ENCODE measurements at places on chromosomes 3 and 15.

DNA sequence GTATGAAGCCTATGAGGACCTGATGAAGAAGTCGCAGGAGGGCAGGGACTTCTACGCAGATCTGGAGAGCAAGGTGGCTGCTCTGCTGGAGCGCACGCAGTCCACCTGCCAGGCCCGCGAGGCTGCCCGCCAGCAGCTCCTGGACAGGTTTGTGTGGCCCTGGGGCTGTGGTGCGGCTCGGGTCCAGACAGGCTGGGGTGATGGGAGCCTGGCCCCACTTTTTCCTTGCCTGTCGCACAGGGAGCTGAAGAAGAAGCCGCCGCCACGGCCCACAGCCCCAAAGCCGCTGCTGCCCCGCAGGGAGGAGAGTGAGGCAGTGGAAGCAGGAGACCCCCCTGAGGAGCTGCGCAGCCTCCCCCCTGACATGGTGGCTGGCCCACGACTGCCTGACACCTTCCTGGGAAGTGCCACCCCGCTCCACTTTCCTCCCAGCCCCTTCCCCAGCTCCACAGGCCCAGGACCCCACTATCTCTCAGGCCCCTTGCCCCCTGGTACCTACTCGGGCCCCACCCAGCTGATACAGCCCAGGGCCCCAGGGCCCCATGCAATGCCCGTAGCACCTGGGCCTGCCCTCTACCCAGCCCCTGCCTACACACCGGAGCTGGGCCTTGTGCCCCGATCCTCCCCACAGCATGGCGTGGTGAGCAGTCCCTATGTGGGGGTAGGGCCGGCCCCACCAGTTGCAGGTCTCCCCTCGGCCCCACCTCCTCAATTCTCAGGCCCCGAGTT is 29.0 kb downstream of the PTPN23 start:
- DNase-seq = no peak

- DNase-seq = no peak
Measured at GRCh38 chr3:63279005-63279841, 1.1 kb downstream of the SYNPR start.

DNA sequence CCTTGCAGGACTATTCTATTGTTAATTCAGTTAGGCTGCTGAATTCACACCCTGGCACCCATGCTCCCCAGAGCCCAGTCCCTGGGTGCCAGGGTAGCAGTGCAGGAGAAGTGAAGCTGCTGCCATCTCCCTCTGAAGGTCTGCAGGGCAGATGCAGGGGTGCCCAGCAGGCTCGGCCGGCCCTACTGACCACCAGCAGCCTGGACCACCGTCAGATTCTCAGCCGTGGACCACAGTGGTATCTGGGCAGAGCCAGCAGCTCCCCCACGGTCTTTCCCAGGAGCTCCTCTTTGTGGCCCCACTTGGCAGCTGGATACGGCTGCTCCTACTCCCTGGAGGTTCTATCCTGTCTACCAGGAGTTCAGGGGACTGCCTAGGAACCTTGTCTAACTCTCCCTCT is 46.8 kb downstream of the ALDH1L1 start:
- DNase-seq = no peak

DNA sequence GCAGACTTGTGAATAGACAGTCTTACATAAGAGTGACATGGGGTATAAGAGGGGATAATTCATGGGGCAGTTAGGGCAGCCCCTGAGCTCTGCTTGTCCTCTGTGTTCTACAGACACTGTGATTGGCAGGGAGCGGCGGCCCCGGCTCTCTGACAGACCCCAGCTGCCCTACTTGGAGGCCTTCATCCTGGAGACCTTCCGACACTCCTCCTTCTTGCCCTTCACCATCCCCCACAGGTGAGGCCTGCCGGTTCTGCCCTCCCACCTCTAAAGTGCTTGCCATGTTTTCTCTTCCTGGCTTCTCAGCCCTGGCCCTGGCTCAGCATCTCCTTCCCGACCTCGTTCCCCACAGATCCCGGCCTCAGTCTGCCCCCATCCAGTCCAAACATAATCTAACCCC is 3.4 kb downstream of the CYP1A2 start:
- no peak for DNase-seq

- no peak for DNase-seq
Measured at GRCh38 chr15:88716543-88717381, 77.9 kb downstream of the ISG20 start.

- DNase-seq = no peak
Measured at GRCh38 chr3:37224879-37225278, 50.5 kb upstream of the LRRFIP2 start.

DNA sequence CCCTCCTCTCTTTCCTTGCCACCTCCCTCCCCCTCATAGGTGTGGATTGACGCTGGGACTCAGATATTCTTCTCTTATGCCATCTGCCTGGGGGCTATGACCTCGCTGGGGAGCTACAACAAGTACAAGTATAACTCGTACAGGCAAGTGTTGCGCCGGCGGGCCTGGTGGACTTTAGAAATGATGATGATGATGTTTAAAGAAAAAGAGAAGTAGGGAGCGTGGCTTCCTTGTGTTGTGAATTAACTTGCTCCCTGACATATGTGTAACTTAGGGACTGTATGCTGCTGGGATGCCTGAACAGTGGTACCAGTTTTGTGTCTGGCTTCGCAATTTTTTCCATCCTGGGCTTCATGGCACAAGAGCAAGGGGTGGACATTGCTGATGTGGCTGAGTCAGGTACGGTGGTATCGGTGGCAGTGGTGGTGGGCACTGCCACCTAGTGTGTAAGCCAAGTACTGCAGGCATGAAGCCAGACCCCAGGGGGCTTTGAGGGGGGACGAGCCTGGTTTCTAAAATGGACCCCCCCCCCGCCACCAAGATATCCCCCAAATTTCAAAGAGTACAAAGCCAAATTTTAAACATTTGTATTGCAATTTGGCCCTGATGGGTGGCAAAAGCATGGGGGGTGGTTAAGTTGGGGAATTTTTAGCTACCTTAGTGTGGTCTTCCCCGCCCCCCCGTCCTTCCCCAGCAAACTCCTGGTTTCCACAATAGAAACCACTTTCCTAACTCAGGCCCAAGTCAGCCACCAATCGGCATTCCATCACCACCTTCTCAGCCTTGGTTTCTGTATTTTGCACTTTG is 65.6 kb downstream of the SLC6A6 start:
- DNase-seq = peak; percentile 29

GRCh38 chr3:14438262-14438661 is 35.9 kb downstream of the SLC6A6 start:
- no peak for DNase-seq

- DNase-seq = no peak
Measured at GRCh38 chr15:56929933-56930332, 11.5 kb downstream of the TCF12 start.

DNA sequence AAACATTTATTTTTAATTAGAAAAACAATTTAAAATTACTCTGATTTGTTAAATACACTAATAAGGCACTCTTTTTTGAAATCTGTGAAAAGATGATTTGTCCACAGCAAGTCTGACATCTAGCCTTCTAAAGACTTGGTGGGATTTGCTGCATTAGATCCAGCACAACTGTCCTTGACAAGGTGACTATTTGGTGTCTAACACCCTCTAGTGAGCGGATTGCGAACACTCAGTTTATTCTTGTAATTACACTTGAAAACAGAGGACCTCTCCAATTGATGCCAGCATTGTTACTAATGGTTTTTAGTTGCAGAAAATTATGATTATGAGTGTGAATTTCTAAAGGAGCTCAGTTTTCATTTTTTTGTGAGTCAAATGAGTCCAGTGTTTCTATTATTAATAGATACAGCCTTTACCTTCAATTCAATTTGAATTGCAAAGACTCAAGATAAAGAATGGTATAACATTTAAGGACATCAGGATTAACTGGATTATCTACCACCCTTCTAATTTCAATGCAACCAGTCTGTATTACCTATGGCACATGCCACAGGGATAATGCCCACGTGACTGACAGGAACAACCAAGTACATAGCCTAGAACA is 29.7 kb upstream of the STRIT1 start:
- DNase-seq = no peak

GRCh38 chr15:59557581-59557980 is 54.0 kb upstream of the GCNT3 start:
- DNase-seq = no peak

DNA sequence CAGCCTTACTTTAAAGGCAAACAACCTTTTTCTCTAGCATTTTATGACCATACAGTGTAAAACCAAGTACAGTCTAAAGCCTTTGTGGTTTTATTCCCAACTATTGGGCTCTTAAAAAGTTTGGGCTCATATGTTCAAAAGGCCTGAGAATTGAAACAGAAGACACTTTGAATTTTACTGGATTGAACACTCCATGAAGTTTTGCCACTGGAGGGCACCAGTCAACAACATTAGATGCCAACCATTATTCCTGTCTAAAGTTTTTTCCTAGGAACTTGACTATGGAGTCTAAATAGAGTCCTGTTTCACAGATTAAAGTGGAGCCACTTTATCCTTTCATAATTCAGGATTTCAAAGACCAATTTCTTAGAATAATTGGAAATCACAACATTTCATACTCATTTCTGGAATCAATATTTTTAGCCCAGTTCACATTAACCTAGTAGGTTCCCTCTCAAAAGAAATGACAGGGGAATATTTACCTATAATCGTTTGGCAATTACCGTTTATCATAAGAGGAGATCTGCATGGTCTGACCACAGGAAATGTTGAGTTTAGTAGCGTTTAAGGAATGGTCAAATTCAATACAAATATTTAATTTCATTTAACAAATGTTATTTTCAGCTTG is 244.1 kb upstream of the PDZRN3 start:
- no peak for DNase-seq

DNA sequence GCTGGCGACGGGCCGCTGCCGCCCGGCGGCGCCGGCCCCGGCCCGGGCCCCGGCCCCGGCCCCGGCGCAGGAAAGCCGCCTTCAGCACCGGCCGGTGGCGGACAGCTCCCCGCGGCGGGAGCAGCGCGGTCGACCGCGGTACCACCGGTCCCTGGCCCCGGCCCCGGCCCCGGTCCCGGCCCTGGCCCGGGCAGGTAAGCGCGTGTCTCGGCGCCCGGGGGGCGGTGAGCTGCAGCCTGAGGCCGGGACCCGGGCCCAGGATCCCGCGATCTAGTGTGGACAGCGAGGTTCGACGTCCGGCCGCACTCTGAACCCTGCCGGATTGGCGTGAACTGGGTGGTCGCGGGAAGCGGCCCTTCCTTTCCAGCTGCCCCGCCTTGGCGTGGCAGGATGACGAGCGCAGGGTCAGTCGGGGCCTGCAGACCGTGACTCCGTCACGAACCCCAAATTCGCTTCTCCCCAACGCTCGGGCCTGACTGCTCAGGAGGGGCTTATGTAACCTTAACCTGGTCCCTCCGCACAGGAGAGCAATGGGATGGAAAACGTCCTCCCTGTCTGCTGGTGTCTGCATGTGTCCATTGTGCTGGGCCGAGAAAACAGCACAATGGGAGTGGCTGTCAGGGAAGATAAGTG is 472 bp downstream of the BSN start:
- peak; percentile 80 for DNase-seq

- DNase-seq = no peak
Measured at GRCh38 chr3:61111825-61112224, 139.4 kb downstream of the FHIT start.

- DNase-seq = peak; percentile 61
Measured at GRCh38 chr3:149971403-149972075, 844 bp upstream of the PFN2 start.

- DNase-seq = no peak
Measured at GRCh38 chr3:52315977-52316764, at the start of gene DNAH1. TSS of gene DNAH1 (plus strand) at chr3:52316319. CDS start at chr3:52322443, 6,124 bp downstream.

GRCh38 chr3:160126051-160126450 is 99.2 kb upstream of the C3orf80 start:
- no peak for DNase-seq

DNA sequence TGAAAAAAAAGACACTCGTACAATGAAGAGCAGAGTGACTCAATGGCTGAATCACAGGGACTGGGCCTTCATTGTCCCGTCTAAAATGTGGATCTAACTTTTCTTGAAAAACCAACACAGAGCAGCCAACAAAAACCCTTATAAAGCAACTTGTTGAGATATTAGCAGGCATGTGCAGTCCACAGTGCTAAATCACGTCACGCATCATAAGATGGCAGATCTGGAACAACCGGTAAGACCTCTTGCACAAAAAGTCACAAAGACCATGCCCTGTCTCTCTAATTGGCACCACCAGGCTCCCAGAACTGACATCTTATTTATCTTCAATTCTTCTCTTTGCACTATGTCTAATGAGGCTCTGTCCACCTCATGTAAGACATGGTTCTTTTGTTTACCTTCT is 177.0 kb downstream of the MAGI1 start:
- no peak for DNase-seq

DNA sequence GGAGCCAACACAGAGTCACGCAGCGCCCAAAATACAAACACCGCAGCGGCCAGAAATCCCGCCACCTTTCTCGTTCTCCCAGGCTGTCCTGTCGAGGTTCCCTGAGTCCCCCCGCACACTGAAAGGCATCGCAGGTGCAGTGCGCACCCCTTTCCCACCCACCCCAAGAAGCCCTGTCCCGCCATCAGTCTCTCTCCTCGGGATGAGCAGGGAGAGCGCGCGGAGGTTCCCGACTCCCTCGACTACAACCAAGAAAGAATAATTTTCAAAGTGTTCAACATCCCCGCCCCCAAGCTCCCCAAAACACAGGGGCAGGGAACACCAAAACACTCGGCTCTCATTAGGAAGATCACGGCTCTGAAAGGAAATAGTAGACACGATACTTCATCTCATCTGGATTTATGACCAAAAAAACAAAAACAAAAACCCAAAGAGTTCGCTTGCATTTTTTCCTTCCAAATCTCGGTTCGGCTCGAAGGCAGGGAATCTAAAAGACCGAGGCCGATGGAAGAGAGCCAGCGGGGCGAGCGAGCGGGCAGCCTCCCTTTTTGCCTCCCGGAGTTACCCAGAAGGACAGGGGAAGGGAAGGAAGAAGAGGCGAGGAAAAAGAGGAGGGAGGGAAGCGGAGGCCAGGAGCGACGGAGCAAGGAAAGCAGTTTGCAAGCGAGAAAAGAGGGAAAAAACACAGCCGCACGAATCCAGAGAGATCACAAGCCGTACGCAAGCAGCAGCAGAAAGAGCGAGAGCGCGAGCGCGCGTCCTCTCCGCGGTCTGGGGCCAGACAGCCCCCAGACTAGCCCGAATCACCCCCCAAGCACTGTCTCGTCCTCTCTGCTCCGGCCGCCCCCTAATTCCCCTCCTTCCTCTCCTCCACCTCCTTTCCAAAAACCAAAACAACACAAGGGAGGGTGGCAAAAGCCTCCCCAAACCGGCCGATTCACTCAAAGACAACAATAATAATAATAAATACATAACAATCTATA is 808 bp downstream of the BCL6 start:
- DNase-seq = peak; percentile 81

- DNase-seq = no peak
Measured at GRCh38 chr3:143897576-143898295, 49.5 kb upstream of the SLC9A9 start.
